ENCODE measurements at places on chromosomes 12 and 14. TPM values are rescaled to one million over a fixed set of nuclear protein-coding genes. Genes with fewer than 3 reads are reported as not detected.

DNA sequence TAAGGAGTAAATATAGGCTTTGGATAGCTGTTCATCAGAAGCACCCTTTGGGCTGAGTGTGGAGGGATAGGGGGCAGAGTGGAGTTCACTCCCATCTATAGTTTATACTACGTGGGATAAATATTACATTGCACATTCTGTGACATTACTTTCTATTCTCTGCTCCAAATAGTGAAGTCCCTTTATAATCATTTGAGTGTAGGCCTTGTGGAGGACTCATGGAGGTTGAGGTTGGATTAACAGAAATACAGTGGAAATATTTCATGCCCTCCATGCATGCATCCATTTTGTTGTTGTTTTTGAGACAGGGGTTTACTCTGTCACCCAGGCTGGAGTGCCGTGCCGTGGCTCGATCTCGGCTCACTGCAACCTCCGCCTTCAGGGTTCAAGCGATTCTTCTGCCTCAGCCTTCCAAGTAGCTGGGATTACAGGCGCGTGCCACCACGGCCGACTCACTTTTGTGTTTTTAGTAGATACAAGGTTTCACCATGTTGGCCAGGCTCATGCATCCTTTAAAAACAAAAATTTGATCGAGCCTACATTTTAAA is 1.4 kb downstream of the CHPT1 start:
- H3K27me3 ChIP-seq, result no peaks in the 10 kb centered on the region
- H3K4me1 ChIP-seq, result peaks cover 64% of the 10 kb centered on the region
- no peaks in the 10 kb centered on the region for H3K36me3 ChIP-seq
- peak overlapping the region; percentile 94 for H3K4me3 ChIP-seq
- H3K27ac ChIP-seq, result peak overlapping the region; percentile 94
- DNase-seq, result no peak

- DNase-seq, result no peak
- H3K27ac ChIP-seq, result no peak overlapping the region
- no peaks in the 10 kb centered on the region for H3K4me1 ChIP-seq
- H3K4me3 ChIP-seq, result no peak overlapping the region
These were observed 51.3 kb downstream of the PRICKLE1 start for GRCh38 chr12:42538203-42538602.

DNA sequence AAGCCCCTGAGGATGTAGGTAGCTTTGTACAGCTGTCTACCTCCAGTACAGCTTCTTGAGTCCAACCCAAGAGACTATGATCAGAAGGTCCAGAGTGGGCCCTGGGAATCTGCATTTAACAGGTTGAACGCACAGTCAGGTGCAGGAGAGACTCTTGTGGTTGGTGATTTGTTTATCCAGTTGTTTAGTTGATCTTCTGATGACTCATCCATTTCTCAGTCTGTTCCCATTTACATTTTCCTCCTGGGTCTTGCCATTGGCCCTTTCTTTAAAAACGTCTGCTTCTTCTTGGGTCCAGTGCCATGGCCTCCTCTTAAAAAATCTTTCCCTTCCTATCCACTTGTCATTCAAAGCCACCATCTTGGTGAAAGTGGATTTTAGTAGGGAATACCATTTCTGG is 734.2 kb downstream of the MED13L start:
- no peak for DNase-seq
- no peaks in the 10 kb centered on the region for H3K4me1 ChIP-seq
- H3K27ac ChIP-seq, result no peak overlapping the region
- H3K4me3 ChIP-seq, result no peak overlapping the region
- H3K27me3 ChIP-seq, result no peaks in the 10 kb centered on the region

DNA sequence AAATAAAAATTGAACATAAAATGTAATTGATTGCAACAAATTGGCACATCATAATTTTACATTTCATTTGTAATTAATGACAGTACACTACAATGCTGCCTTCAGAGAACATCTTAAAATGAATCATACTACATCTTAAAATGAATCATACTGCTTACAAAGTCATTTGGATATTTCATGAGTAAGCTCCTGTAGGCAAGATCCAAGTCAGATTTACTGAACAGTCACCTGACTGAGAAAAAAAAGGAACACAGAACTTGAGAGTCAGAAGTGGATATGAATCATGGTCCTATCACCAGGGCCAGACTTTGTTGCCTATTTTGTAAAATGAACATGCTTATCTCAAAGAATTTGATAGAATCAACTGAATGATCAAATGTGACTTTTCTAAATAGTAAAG is 32.7 kb upstream of the FBLN5 start:
- peaks cover 12% of the 10 kb centered on the region for H3K4me1 ChIP-seq
- no peaks in the 10 kb centered on the region for H3K27me3 ChIP-seq

DNA sequence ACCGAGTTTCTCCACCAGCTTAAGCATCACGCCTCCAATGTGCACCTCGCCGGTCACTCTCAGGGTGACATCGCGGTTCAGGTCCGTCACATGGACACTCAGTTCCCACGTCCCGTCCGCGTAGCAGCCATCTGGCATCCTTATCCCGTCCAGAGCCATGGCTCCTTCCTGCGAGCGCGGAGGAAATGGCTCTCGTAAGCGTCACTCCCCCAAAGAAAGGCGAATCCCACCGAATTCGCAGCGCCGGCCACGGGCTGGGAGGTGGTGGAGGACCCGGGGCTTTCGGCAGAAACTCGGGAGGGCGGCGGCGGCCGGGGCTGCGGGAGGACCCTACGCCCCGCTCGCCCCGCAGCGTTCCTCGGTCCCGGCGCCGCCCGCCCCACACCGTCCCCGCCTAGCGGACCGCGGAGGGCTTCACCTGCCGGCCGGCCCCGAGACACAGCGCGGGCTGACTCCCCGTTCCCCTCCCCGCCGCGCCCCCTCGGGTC is 396 bp downstream of the FERMT2 start:
- H3K27me3 ChIP-seq, result no peaks in the 10 kb centered on the region
- H3K4me3 ChIP-seq, result peak overlapping the region; percentile 84
- peak overlapping the region; percentile 91 for H3K27ac ChIP-seq
- peaks cover 13% of the 10 kb centered on the region for H3K4me1 ChIP-seq

DNA sequence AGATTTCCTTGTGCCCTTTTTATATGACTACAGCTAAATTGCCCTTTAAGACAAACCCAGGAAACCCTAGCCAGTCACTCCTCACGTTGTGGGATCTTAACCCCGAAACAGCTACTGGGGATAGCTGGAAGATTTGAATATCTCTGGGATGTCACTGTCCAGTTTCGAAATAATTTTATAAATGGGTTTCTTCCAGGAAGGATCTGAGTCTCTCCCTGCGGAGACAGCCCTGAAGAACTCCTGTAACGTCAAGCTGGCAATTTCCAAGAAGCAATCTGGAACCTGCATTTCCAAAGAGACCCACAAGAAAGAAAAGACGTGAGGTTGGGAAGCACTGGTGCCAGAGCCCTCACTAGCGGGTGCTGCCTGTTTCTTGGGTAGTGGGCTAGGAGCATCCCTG is 20.9 kb downstream of the PROX2 start:
- H3K4me3 ChIP-seq, result no peak overlapping the region
- H3K36me3 ChIP-seq, result no peaks in the 10 kb centered on the region
- H3K27ac ChIP-seq, result no peak overlapping the region
- no peaks in the 10 kb centered on the region for H3K27me3 ChIP-seq

GRCh38 chr12:85642288-85642687 is 193.9 kb downstream of the RASSF9 start:
- H3K27ac ChIP-seq, result no peak overlapping the region
- DNase-seq, result no peak
- no peaks in the 10 kb centered on the region for H3K4me1 ChIP-seq
- no peaks in the 10 kb centered on the region for H3K27me3 ChIP-seq

GRCh38 chr12:39807043-39807442 is 187.4 kb upstream of the ABCD2 start:
- no peak overlapping the region for H3K4me3 ChIP-seq
- H3K27ac ChIP-seq, result no peak overlapping the region
- H3K4me1 ChIP-seq, result no peaks in the 10 kb centered on the region
- no peaks in the 10 kb centered on the region for H3K36me3 ChIP-seq

The FGF23 gene
- not detected for total RNA-seq

The PDZRN4 gene
- total RNA-seq, result 197 TPM

The SLC5A8 gene
- not detected for total RNA-seq

The GPRC5D gene
- not detected for total RNA-seq
